EL (cell line): ENCODE measurements at places on chromosomes 16 and 17.

- no peak for DNase-seq
These were observed 35.4 kb upstream of the LYRM9 start for GRCh38 chr17:27928587-27928986.

GRCh38 chr17:44152875-44153274 is 11.1 kb downstream of the HROB start:
- no peak for DNase-seq

DNA sequence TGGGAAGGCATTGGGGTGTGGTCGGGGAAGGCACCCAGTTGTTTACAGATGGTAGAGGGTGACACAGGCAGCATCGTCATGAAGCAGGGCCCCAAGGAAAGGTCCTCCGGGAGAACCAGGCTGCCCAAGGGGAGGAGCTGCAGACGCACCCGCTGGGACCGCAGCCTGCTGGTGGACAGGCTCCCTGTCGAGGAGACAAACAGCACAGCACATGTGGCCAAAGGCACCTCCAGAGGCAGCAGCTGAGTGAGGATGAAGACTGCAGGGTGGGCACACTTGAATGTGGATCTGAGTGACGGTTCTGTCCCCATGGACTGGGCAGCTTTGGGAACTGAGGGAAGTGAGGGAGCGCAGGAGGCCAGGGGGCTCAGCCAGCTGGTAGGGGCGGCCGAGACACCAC is 12.4 kb downstream of the CHMP1A start:
- DNase-seq, result no peak

DNA sequence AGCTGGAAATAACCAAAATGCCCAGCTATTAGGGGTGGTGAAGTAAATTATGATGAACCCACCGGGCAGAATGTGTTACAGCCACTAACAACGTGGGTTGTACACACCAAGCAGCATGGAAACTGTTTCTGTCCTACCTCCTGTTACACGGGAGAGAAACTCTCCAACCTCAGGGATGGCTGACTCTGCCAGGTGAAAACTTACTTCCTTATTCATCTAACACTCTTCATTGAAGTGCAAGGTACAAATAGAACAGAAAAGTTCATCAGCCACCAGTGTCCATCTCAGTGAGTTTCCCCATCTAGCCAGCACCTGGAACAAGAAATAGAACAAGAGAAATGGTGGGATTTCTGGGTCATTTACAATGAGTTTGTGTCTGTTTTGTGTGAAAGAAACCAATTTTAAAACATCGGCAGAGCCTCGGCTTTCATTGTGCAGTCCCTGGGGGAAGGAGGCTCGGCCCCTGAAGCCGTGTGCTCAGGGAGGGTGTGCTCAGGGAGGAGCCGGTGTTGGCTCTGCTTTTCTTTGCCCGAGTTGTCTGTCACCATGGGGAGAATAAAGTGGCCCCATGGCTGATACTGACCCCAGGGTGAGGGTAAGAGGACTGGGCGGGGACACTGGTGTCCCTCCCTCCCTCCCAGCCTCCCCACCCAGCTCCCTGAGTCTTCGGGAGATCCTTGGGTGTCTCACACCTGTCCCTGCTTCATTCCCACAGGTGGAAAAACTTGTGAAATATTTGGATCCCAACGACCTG is 39.8 kb downstream of the RAB11FIP4 start:
- DNase-seq, result no peak

DNA sequence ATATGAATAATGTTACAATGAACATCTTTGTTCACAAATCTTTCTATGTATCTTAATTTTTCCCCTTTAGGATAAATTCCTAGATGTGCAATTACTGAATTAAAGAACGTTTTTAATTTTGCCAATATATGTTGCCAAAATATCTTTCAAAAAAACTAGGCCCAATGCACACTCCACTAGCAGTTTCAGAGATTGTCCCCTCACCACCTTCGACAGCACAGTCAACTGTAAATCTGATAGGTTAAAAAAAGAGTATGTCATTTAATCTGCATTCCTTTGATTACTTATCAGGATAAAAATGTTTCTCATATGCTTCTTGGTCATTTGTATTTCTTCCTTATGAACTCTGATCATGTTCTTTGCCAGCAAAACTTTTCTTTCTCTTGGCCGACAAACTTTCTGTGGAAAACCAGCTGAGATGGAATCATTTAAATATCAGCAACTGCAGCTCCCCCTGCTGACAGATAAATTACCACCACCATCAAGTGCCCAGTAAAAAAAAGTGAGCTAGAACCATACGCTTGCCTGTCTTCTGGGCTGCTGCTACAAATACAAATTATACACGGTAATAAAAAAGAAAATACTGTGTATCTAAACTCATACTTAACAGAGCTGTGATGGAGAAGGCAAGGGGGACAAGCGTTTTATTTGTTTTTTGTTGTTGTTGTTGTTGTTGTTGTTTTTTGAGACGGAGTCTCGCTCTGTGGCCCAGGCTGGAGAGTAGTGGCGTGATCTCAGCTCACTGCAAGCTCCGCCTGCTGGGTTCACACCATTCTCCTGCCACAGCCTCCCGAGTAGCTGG is 19.6 kb upstream of the KANSL1 start:
- peak; percentile 85 for DNase-seq

DNA sequence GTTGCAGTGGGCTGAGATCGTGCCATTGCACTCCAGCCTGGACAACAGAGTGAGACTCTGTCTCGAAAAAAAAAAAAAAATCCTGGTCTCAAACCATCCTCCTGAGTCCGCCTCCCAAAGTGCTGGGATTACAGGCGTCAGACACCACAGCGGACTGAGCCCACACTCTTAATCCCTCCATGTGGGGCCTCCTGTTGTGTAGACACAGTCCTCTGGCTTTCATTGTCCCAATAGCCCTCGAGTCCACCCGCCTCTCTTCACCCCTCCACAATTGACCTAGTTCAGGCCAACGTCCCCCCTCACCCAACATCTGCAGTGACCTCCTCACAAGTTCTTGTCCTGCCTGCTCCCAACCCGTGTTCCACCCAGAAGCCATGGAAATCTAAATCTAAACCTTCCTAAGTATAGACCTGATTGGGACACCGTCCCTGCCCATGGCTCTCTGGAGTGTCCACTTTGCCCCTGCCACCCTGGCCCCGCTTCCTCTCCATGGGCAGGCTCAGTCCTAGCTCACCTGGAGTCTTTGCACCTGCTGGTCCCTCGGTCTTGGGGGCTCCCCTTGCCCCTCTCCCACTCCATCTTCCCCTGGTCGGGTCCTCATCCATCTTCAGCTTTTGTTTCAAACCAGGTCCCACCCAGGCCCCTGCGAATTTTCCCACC is 46.7 kb downstream of the HAPSTR1 start:
- DNase-seq, result no peak

DNA sequence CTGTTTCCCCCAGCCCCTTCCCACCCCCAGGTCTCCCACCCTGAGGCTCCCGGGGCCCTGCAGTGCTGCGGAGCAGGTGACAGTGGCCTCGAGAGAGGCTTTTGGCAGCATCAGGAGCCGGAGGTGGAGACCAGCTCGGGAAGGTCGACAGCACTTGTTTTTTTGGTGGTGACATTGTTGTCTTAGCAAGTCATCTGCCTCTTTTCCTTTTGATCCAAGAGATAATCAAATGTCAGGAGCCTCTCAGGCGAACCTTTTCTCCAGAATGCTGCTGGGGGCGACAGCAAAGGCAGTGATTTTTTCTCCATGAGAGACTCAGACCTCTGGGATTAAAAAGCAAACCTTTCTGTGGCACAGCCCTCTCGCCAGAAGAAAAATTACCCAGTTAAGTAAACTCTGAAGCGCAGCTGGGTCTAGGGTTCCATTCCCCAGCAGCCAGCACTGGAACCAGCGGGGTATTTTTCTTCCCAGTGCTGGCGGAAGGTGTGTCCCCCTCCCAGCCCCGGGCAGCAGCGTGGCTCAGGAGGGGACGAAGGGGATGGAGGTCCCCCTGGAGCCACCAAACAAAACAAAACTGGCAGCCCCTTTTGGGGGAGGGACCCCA is 37.2 kb downstream of the GRIN2C start:
- no peak for DNase-seq

DNA sequence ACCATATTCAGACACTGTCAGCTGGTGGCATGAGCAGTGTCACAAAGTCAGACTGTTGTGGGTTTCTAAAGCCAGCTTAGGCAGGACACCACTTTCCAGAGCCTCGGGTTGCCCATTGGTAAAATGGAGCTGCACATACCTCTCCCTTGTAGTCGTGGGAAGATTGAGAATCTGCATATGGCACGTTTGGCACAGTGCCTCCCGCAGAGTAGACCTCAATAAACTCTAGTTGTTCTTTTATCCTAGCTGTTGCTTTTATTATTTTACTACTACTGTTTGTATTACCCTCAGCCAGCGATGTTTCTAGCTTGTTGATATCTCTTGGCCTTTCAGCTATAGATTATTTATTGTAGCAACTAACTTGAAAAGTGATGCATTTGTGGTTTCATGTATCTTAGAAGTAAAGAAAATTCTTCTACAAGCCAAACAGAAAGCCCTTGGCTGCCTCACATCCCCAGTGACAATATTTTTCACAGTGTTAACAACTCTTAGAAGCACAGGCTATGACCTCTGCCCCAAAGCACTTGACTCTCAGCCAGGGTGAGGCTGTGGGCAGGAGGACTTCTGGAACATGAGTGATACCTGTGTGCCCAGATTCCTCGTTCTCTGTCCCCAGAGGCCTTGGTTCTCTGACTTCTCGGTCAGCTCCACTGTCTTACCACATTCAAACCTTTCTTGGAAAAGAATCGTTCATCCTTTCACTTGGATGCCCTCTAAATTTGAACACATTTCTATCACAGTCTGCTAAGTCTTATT is 351.6 kb downstream of the SNX29 start:
- DNase-seq, result no peak

- DNase-seq, result no peak
These were observed 63.5 kb downstream of the SPECC1 start for GRCh38 chr17:20072692-20072992.

- DNase-seq, result no peak
These were observed 1.4 kb downstream of the ENDOV start for GRCh38 chr17:80416260-80416939.

DNA sequence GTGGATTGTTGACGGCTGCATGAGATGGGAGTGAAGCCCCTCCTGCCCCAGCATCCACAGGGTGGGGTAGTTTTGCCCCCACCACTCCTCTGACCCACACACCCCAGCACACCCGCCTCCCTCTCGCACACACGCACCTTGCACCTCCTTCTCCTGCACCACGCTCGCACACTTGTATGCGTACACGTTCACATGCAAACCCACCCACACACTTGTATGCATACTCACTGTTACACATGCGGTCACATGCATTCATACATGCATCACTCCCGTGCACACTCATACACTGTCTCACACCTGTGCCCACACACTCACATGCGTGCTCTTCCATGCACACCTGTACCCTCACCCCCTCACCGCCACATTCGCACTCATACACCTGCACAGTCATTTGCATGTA is 70.5 kb upstream of the CIBAR2 start:
- no peak for DNase-seq

GRCh38 chr17:40895106-40895730 is 10.2 kb upstream of the KRT20 start:
- DNase-seq, result no peak

DNA sequence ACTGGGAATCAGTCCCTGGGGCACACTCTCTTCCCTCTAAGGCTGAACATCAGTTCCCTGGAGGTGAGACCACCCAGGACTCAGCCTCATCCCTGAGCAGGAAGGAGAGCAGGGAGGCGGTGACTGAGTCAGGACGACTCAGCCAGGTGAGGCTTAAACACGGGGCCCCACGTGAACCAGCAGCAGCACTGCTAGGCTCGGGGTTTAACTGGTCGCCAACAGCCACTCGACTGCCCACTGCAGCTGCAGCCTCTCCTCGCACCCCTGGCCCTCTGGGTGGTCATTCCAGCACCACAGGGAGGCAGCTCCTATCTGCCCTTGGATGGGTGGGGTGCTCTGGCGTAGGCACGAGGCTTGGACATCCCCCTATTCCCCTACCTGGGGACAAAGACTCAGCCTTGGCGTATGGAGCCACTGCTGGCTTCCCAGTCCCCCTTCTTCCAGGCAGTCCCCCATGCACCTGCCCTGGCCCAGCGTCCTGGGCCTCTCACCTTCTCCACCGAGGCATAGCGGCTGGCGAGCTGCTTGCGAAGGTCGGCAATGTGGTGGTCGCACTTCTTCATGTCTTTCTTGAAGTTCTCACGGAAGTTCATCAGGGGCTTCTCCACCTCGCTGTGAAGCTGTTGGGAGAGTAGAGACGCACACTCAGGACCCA is 21.2 kb upstream of the RCVRN start:
- no peak for DNase-seq

DNA sequence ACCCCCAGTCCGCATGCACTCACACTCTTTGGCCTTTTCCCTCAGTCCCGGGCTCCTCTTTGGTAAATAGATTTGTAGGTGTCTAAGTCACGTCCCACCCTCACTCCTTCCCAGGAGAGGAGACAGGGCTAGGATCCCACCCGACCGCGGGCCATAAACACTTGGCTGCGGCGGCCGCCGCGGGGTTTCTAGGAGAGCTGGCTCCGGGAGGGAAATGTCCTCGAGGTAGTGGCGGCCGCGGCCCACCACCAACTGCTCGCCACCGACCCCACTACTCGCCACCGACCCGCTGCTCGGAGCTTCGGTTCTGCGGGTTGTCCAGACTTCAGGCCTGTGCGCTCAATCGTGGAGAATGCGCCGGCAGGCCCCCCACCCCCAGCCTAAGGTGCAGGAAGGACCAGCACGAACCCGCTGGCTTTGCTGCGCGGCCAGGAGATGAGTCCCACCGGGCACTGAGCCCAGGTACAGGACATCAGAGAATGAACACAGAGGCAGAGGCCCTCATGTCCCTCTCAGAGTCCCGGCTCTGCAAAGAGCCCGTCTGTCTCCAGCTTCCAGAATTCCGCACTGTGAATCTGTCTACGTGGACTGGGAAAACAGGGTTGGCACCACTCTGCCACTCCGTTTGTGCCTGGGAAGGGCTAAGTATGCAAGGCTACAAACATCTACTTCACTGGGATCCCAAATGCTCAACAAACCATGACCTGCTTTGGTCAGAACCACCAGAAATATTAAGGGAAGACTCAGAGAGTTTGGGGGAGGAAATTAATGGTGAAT is 2.5 kb downstream of the PRAC2 start:
- DNase-seq, result no peak

DNA sequence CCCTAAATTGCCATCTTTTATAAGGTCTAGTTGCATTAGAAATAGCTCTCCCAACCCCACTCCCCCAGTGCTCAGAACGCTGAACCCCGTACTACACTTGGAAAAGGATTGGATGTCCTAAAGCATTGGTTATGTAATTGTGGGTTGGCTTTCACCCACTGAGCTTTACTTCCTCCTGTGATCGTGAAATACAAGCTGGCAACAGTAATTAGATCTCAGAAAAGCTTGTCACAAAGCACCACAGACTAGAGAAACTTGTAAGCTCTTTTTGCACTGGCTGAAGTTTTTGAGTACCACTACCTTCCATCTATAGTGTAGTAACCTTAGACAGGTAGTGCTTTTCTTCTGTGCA is 54.4 kb downstream of the SIAH1 start:
- no peak for DNase-seq
